Tibial nerve (tissue), 4 donors: ENCODE measurements at places on chromosomes 13 and 19.

DNA sequence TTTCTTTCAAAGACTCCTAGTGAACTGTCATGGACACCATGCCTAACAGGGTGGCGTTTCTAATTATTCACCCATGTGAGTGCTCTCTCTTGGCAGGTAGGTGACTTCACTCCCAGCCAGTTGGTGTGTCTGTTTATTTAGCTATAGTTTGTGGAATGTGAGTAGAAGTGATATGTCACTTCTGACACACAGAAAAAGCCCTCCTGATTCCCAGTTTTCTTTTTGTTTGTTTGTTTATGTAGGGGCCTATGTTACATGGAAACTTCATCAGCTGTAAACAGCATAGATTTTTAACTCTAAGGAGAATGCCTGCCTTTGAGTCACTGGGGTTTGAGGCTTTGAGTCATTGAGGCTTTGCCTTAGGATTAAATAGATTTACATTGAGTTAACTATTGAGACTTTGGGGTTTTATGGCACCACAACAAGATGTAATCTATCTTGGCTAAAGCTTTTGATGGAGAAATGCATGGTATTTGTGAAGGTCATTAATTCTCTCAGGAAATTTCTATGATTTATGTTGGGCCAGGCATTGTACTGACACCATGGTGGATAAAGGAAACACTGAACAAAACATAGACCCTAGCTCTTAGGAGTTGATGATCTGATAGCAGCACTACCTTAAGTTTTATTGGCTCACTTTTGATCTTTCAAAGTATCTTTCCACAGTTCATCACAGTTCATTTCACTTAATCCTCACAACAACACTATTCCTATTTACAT is 45.3 kb downstream of the UFM1 start:
- no peak for DNase-seq

DNA sequence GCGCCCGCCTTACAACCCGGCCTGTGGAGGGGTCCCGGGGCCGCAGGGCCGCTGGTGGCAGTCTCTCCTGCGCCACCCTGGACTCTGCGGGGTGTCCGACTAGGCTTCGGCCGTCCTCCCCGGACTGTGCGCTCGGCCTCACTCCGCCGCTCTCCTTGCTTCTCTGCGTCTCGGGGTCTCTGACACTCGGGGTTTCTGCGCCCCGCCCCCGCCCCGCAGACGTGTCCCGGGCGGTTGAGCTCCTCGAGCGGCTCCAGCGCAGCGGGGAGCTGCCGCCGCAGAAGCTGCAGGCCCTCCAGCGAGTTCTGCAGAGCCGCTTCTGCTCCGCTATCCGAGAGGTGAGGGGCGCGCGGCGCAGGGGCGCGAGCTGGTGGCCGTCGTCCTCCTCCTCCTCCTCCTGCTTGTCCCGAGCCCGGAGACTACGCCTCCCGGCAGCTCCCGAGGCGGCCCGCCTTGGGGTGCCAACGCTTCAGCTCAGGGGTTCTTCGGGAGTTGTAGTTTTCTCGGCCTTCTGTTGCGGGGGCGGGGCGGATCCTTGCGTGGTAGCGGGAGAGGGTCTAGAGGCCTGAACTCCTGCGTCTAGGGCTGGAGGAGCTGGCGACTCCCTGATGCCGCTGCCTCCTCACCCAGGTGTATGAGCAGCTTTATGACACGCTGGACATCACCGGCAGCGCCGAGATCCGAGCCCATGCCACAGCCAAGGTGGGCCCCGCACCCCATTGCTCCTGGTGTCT is 627 bp downstream of the LIN7B start:
- peak; percentile 36 for DNase-seq

- no peak for DNase-seq
These were observed 362.8 kb downstream of the NALCN start for GRCh38 chr13:101053301-101054093.

GRCh38 chr13:95882121-95882520 is 171.1 kb downstream of the UGGT2 start:
- DNase-seq = no peak

DNA sequence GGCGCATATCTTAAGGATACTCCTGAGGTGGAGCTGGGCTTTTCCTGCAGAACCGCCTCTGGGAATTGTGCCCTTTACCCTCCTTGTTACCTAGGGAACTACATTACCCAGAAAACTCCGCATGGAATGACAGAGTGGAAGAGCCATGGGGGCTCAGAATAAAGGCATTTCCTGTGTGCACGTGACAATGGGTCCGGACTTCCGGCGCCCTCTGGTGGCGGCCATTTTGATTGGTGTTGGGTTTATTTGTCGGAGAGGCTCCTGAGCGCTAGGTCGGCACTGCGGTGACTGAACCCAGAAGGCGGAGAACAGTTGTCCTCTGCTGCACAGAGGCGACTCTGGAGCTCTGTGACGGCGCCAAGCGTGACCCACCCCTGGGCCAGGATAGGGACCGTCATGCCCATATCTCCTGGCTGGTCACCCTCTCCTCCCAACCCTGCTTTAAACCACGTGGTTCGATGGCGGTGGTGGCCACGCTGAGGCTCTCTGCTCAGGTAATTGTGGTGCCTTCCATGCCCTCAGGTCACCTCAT is at the start of gene ZNF587B:
Gene ZNF587B (plus strand): TSS at position 229 of the 532 bp plus-strand sequence. CDS start 230 bp downstream, at position 459.
- peak; percentile 35 for DNase-seq

DNA sequence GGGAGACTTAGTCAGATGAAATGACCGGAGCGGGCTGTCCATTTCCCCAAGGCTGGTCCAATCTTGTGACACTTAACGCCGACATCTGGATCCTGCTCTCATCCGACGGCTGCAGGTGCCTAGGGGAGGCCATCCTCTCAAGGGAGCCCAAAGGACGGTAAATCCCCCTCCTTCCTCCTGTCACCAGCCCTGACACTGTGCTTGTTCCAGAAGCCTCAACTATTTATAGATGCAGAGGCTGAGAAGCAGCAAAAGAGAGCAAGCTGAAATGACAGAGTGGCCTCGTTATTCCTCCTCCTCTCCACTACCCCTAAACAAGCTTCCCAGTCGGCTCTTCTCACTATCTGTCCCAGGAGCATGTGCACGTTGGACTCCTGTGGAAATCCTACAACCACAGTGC is 533.7 kb downstream of the LIG4 start:
- no peak for DNase-seq

DNA sequence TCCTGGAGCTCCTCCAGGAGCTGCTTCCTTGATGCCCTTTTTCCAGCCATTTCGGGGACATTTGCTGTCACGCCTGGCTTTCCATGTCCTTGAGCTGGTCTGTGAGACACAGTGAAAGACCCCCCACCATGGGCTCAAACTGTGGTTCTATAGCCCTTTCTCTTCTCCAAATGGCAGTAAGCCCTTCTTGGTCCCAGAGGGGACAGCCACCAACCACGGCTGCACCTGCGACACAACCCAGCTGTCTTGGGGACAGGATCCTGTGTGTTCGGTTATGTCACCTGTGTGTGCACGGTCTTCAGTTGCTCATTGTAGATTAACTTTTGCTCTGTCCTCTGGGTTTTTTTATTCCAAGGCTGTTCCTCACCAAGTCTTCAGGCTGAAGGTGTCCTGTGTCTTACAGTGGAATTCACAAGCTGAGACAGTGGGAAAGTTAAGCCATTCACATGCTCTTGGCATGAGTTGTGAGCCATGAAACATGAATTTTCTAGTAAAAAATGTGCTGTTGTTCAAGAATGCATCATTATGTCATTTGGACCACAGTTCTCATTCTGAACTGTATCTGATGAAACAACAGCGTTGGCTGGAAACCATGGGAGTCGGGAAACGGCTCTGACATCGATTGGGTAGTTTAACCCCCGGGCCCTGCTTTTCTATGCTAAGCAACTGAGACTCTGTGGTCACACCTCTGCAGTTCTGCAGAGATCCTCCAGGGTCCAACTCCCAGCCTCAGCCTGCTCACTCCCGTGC is 129.5 kb upstream of the MCF2L start:
- DNase-seq = no peak

- peak; percentile 71 for DNase-seq
These were observed 3.2 kb downstream of the SELENOW start for GRCh38 chr19:47781590-47782262.

DNA sequence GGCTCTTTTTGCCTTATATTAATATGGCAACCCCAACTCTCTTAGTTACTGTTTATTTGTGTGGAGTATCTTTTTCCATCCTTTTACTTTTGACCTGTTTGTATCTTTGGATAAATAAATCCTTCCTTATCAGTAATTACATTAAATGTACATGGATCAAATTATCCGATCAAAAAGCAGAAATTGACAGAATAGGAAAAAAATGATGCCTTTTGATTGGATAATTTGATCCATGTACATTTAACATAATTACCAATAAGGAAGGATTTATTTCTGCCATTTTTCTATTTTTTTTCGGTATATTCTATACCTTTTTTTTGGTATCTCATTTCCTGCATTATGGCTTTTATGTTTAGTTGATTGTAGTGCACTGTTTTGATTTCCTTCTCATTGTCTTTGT is 57.2 kb downstream of the ZMYM2 start:
- no peak for DNase-seq

GRCh38 chr13:44331912-44332851 is 41.4 kb upstream of the SERP2 start:
- no peak for DNase-seq

DNA sequence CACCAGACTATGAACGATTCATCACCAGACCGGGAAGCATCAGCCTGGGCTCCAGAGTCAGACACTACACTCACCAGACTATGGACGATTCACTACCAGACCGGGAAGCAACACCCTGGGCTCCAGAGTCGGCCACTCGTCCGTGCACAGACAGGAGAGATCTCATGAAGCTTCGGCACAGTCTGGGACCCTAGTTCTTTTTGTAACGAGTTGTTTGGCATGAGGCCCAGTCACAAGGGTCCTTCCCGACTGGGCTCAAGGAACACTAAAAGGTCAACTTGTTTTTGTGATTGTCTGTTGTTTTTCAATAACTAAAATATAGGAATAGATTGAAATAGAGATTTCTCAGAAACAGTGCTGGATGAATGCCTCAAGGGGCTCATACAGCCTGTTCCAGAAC is 1141.6 kb upstream of the MIR17HG start:
- DNase-seq = no peak
